ENCODE measurements at places on chromosomes 5 and 9. TPM values are rescaled to one million over a fixed set of nuclear protein-coding genes. Genes with fewer than 3 reads are reported as not detected.

The NR2F1 gene
- polyA plus RNA-seq, result 180 TPM

DNA sequence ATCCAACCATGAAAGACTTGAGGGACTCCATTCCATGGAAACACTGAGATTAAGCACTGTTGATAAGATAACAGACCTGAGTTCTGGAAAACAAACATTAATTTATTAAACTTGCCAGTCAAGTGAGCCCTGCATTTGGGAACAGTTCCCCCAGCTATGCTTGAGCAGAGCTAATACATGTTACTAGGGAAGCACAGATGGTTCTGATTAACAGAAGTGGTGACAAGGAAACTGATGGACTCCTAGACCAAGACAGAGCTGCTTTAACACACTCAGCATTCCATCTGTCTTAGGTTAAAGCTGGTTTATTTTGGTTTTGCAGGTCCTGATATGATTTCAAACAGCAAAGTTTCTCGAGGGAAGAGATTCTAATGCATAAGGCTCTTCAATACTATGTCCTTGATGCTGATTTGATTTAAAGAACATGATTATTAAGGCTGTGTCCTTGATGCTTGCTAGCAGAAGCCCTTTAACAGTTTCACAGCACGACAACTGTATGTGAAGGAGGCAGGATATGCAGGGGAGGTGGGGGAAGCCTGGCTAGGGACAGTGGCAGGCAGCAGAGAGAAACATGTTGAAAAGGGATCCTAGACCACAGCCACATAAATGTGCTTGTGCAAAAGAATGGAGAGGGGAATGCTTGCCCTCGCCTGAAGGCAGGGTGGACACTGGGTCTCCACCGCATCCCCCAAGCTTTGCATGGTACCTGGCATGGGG lies 66.2 kb downstream of the ACTBL2 start:
- no peak for DNase-seq

The MCIDAS gene
- polyA plus RNA-seq, result 1.3 TPM

- DNase-seq, result no peak
These were observed 57.0 kb downstream of the RASEF start for GRCh38 chr9:83005963-83006362.

GRCh38 chr5:40999142-40999541 lies 72.0 kb downstream of the MROH2B start:
- DNase-seq, result no peak

DNA sequence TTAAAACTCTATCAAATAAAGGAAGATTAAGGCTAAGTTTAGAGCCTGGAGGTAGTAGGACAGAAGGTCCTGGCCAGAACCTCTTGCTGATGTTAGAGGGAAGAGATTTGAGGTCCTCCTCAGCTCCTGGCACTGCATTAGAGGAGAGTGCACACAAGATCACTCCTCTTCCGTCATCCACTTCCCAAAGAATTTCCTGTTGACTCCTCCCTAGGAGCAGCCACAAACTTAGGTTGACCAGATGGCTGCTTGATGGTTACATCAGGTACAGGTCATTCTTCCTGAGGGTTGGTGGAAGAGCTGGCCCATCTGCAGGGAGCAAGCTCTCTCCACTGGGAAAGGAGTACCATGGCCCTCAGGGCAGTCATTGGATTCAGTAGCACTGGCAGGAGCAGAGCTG lies 93.9 kb upstream of the IL33 start:
- no peak for DNase-seq

DNA sequence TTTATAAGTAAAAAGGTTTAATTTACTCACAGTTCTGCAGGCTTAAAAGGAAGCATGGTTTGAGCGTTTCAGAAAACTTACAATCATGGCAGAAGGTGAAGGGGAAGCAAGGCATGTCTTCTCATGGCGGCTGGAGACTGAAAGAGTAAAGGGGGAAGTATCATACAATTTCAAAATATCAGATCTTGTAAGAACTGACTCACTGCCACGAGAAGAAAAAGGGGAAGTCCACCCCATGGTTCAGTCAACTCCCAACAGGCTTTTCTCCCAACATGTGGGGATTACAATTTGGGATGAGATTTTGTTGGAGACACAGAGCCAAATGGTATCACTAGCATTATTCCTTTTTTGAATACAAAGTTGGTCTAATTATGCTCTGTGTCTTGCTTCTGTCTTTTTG lies 627.9 kb upstream of the ST8SIA4 start:
- no peak for DNase-seq
